ENCODE measurements at places on chromosomes 16 and 17.

GRCh38 chr17:20009052-20009301 lies 182 bp upstream of the SPECC1 start:
- no peak for DNase-seq

DNA sequence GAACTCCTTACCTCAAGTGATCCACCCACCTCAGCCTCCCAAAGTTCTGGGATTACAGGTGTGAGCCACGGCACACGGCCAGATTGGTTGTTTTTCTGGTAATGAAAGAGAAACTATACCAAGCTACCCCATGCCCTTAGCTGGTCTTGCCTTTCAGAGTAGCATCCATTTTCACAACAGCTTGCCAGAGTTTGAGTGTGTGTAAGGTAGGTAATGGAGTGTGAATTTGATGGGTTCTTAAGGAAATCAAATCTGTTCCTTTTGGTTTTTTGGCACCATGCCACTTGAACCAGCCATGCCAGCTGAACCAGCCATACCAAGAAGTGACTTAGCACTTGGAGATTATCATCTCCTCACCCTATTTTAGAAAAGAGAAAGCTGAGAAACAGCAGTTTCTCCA lies 5.1 kb downstream of the CALCOCO2 start:
- no peak for DNase-seq

- DNase-seq = peak; percentile 86
Measured at GRCh38 chr17:21283482-21284318, 811 bp upstream of the MAP2K3 start.

- DNase-seq = no peak
Measured at GRCh38 chr17:43175213-43176118, 4.5 kb downstream of the NBR1 start.

DNA sequence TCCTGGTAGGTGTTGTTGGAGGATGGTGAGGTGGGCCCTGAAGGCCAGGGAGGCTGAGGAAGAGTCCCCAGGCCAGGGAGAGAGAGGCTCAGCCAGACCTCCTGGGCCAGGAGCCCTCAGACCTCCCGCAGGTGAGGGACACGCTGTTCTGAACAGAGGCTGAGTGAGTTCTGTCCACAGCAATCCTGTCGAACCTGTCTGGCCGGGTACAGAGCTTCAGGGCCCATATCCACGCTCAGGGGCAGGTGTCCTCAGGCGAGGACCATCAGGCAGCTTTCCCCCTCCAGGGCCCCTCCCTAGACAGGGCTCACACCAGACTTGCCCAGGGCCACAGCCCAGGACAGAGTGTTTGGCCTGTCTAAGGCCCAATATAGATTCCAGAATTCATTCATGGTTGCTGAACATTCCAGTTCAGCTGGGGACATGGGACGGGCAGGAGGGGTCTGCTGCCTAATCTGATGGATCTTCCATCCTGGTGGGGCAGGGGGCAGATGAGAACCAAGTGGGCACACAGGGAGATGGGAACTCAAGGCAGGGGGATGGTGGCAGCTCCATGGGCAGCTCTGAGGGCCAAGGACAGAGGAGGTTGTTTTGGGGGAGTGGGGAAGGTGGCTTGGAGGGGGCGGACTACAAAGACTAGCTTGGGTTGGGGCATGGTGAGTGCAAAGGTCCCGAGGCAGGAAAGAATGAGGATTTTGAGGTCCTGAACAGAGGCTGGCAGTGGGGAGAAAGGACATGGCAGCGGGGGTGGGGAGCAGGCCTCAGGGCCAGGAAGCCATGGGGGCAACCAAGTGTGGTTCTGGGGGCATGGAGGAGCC lies 23.4 kb upstream of the MPRIP start:
- no peak for DNase-seq
